Hematopoietic multipotent progenitor cell treated with erythropoietin and hydrocortisone succinate and interleukin-3 and kit ligand, for 17 days (in vitro differentiated cells): ENCODE measurements at places on chromosomes 2 and 18.

- DNase-seq: no peak
Observed at GRCh38 chr2:160473468-160474318, 19.9 kb downstream of the RBMS1 start.

DNA sequence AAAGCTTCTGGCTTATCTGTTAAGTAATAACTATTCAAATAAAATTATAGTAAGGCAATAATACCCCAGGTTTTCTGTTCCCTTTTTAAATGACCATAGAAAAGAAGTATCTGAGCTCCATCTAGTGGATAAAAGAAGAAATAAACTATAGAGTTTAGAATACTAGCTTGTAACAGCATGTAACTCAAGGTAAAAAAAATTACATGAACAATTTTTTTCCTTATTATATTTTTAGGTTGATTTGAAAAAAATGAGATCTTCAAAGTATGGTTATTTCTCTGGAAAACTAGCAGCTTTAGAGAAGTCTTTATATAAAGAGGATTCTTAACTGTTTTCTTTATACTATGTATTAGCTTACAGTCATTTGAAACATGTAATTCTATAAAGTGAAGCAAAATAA, 58.1 kb downstream of the NCKAP1 start:
- DNase-seq: peak; percentile 59

- no peak for DNase-seq
Observed at GRCh38 chr2:54529935-54530334, 73.8 kb downstream of the SPTBN1 start.

DNA sequence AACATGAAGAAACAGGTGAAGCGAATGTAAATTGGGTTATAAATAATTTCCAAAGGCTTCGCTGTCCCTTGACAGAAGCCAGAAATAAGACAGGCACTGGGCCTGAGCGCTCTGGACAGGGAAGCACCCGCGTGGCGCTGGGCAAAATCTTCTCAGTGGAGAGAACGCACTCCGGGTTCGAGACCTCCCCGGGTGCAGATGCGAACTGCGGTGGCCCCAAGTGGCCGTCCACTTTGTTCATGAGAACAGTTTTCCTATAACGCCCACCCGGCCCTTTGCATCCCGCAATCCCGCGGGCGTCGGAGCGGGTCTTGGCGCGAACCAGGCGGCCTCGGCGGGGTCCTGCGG, 651 bp upstream of the DPYSL5 start:
- DNase-seq: no peak
